ENCODE measurements at places on chromosomes 5 and 9.

GRCh38 chr5:53343187-53343586 is 137.2 kb upstream of the FST start:
- DNase-seq: no peak

DNA sequence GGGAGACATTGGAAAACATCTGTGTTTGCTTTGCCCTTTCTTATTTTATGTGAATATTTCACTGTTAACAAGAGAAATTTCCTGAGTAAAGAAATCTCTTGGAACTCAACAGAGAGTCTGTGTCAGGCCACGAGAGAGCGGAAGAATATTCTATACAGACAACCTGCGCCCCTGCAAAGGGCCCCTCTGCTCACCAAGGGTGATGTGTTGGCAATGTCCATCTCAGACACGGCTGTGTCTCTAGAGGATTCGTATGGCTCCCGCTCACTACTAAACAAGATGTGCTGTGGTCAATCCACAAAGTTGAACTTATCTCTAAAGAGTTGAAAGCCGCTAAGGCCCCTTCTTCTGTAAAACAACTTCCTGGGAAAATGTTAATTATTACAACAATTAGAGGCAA is 241.0 kb upstream of the IRX1 start:
- DNase-seq: no peak

GRCh38 chr5:39197556-39197955 is 21.8 kb downstream of the FYB1 start:
- DNase-seq: no peak

- DNase-seq: no peak
These were observed 2.5 kb upstream of the NEUROG1 start for GRCh38 chr5:135538261-135538660.

GRCh38 chr9:72622186-72622585 is 100.8 kb downstream of the TMC1 start:
- DNase-seq: no peak

DNA sequence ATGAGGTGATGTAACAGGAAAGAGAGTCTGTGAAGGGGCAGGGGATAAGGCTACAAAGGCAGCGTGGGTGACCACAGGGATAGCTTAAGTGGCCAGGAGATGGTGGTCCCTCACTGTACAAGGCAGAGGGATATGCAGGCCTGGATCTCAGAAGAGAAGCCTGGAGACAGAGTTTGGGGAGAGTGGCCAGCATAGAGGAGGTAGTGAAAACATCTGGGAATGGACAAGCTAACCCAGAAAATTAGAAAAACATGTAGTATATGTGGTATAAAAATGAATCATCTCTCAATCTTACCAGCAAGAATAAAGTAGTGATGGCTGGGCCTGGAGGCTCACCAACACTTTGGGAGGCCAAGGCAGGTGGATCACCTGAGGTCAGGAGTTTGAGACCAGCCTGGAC is 349.2 kb upstream of the KLF4 start:
- no peak for DNase-seq

DNA sequence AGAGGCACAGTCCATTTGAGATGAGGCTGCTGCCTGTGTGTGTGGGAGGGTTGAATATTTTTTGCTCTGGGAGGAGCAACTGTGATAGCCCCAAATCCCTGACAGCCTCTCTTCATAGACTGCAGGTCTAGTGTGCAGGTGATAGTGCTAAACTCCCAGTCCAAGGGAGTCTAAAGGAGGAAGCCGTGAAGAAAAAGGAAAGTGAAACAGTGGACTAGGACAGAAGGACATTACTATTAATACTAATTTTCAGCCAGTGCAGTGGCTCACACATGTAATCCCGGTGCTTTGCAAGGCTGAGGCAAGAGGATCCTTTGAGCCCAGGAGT is 295.0 kb downstream of the PDE4D start:
- DNase-seq: no peak

DNA sequence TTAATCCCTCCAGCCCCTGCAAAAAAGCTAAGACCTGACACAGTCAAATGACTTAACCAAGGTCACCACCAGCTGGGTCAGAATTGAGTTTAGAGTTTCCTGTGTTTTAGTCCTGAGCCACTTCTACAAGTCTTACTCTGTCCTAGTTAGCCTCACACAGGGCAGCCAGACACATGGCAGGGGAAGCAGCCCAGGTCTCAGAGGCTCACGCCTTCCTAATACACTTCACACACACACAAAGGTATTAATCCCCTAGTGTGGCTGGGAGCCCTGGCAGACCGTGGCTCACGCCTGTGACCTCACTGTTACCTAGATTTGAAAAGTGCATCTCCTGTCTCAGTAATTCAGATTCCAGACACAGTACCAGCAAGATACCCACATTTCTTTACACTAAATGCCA is 77.4 kb upstream of the WWC1 start:
- DNase-seq: no peak

DNA sequence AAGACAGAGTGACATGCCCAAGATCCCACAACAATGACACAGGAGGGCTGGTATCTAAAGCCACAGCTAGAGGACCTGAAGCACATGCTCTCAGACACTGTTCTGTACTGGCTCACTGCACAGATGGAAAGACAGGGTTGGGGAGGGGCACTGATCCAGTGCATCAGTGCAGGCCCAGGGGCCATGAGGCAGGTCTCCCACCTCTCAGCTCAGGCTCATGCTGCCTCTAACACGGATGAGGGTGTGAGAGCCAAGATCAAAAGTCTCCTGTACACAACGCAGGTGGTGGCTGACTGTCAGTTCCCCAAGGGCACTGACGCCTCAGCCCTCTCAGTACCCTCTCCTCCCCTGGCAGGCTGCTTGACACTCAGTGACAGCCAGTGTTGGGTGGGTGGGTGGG is 10.9 kb downstream of the RAPGEF1 start:
- DNase-seq: no peak

DNA sequence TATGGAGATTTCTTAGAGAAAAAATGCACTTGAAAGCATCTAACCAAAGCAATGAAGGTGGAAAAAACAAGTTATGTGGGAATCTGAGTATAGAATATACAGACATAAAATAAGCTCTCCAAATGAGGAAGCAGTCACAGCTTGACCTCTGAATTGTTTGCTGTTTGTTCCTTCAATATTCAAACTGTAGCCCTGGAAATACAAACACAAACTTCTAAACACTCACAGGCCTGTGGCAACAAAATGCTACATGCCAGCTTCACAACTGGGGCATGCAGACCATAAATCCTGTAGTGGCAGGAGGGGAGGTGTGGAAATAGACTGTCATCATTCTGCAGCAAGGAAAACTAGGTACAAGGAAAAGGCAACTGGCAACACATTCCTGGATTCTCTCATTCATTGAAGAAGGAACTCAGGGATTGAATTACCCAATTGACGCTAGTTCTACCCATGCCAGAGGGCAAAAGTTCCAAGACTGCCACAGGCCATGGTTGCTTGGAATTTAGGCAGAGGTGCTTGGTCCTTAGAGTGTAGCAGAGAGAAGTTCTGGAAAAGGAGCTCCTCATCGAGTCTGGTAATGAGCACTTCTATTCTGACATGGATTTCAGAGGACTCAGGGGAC is 349.6 kb downstream of the PDE4D start:
- no peak for DNase-seq

GRCh38 chr5:159207222-159207685 is 2.1 kb downstream of the RNF145 start:
- DNase-seq: no peak
